ENCODE measurements at places on chromosomes 7 and 10.

GRCh38 chr7:49885593-49886285 lies 112.3 kb downstream of the VWC2 start:
- DNase-seq, result no peak

DNA sequence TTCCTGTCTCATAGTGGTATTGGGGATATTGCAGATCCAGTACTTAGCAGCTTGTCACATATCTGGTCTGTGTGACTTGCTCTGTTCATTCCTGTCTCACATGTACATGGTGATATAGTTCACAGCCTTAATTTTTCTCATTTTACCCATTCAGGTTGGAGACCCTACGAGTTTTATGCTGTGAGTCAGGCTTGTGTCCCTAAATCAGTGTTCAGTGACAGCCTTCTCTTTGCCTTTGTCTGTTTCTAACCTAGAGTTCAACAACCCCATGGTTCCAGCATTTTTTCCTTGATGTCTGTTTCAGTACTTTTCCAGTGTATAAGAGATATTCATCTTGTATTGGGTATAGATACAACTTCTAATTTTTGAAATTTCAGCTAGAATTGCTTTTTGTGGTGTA lies 1016.2 kb downstream of the LRMDA start:
- no peak for DNase-seq

- no peak for DNase-seq
These were observed 438.8 kb upstream of the C7orf33 start for GRCh38 chr7:148151778-148152177.

DNA sequence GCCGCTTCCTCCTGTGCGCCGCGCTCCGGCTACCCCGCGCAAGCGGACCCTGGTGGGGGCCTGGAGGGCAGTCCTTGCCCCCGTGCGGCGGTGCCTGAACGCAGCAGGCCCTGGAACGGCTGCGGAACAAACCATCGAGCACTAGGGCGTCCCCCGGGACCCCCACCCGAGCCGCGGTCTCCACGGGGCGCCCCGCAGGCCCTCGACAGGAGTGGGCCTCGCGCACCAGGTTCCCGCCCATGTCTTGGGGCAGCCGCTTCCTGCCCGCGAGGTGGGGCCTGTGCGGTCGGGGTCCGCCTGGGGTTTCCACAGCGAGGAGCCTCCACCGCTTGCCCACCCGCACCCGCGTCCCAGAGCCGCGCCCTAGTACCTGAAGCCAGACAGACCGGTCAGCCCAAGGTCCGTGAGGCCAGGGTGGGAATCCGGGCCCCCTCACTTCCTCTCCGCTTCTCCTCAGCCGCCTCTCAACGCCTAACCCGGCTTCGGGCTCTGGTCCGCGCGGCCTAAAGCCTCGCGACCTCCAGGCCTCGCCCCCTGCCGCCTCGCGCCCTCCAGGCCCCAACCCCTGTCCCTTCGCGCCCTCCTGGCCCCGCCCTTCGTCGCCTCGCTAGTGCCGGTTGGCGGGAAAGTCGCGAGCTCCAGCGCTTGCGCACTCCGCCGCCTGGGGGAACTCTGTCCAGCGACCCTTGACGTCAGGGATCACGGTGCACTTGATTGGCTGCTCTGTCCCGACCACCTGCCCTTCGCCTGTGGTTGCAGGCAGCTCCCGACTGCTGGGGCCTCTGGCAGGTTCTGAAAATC lies 7.0 kb upstream of the GBX1 start:
- DNase-seq, result no peak

DNA sequence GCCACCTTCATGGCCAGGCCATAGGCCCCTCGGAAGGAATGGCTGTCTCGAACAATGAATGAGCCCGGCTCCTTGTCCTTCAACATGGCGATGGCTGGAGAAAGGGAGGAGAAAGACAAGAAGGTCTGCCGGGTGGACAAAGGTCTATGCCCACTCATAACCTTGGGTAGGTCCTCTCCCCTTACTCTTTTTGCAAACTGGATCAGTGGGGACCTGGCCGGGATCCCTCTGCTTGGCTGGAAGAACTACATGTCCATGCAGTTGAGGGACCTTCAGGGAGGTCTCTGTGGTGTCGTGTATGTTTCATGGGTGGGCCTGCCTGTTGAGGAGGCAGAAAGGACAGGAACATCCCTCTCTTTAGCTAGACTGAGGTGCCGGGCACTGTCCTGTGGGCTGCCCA lies 284.8 kb downstream of the TNS3 start:
- DNase-seq, result no peak

DNA sequence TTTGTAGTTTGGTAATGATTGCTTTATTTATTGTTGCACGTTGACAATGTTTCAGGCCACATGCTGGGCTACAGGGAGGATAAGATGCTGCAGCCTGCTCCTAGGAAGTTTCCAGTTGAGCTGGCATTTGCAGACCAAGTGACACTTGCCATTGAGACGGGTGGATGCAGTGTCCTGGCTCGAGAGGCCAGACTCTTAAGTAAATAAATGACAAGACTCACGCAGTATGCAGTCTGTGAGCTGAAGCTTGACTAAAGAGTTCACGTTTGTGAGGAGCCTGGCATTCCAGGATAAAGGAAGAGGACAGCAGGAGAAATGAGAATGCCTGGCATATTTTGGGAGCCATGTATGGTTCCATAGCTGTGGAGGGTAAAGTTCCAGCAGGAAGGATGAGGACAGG lies 105.8 kb downstream of the BAMBI start:
- no peak for DNase-seq

DNA sequence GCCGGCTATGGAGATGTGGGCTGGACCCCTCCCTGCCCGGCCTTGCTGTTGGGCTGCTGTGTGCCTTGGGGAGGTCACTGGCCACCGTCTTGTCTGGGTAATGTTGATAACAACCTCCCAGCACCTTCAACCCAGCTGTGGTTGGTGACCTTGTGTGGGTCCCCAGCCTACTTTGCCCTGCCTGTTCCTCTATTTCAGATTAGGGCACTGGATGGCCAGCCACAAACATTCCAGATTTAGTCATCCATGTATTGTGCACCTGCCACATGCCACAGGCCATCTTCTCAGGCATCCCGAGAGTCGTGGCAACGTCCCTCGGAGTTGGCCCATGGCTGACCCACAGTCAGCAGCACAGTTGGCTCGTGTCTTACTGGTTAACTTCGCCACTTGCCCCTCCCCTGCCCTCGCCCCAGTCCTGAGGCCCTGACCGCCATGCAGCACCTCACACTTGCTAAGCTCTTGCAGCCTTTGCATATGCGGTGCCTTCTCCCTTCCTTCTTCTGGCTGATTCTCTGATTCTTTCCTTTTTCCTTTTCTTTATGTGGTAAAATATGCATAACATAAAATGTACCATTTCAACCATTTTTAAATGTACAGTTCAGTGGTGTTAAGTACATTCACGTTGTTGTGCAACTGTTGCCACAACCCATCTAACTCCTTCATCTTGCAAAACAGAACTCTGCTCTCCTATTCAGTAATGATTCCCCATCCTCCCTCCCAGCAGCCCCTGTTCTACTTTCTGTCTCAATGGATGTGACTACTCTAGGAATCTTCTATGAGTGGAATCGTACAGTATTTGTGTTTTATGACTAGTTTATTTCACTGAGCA lies 60.6 kb downstream of the PRF1 start:
- no peak for DNase-seq

GRCh38 chr10:15595260-15595659 lies 124.5 kb downstream of the ITGA8 start:
- DNase-seq, result no peak

GRCh38 chr10:20891338-20891714 lies 5.8 kb downstream of the NEBL start:
- DNase-seq, result no peak

GRCh38 chr10:35398908-35399307 lies 62.6 kb downstream of the CCNY start:
- DNase-seq, result no peak

DNA sequence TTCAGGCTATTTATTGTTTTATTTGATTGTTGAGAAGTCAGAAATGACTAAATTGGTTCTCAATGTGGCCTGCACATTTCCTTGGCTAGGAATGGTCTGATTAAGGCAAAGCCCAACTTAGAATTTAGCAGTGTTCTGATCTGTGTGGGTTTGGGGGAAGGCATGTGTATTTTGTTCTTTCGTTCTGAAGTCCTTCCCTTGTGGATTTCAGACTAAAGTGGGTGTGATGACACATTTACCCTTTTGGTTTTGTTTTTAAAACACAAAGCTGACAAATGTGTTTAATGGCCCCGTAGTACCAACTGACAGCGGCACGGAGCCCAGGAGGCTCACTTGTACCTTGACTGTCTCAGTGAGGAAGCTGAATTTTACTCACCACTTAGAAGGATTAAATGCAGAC lies 452.3 kb upstream of the GALNT17 start:
- DNase-seq, result no peak

DNA sequence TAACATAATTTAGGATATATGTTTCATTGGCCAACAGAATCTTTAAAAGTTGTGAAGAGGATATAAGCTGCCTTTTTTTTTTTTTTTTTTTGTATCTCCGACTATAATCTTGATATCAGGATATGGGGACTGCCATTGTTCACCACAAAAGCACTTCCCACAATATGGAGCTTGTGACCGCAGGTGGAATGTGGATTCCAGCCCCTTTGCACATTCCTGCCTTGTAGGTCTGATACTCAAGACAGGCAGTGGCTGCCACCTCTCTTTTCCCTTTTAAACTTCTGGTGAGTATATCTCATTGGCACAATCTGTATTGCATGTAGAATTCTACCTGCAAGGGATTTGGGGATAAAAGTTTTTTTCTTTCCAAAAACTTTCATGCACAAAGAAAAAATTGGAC lies 272.7 kb upstream of the VWC2 start:
- DNase-seq, result no peak

DNA sequence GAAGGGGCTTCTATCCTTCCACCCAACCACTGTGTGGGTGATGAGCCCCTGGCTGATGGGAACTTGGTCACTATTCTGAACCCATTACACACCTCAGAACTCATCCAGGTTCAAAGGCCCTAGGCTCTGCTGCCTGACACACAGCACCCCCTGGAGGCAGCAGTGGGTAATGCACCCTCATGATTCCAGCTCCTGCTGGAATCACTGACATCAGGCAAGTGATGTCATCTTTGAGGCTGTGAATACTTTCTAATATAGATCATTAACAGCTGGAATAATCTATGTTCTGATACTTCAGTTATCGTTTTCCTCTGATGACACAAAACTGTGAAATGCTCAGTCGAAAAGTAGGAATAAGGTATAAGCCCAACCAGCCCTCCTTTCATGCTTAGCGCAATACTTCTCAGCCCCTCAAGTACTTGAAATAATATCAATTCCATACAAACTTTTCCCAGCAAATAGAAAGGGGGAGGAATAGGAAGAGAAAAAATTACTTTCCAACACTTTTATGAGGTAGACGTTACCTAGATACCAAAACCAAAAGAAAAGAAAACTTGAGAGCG lies 7.5 kb upstream of the RBP3 start:
- DNase-seq, result no peak
